ENCODE measurements at places on chromosomes 1 and 21.

DNA sequence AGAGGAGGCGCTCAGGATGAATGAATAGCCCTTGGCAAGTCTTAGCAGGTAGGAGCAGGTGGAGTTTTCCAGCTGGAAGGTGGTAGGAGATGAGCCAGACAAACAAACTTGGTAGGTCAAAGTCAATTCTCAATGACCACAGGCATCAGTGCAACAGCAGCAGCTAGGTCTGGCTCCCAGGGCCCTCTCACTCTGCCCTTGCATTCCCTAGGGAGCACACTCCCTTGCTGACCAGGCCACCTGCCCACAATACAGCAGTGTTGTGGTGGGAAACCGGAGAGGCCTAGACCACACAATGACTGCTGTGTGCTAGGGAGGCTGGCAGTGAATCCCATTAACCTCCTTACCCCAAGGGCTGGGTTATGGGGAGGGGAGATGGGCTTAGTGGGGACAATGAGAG lies 13.0 kb upstream of the PAQR6 start:
- no peak for DNase-seq

DNA sequence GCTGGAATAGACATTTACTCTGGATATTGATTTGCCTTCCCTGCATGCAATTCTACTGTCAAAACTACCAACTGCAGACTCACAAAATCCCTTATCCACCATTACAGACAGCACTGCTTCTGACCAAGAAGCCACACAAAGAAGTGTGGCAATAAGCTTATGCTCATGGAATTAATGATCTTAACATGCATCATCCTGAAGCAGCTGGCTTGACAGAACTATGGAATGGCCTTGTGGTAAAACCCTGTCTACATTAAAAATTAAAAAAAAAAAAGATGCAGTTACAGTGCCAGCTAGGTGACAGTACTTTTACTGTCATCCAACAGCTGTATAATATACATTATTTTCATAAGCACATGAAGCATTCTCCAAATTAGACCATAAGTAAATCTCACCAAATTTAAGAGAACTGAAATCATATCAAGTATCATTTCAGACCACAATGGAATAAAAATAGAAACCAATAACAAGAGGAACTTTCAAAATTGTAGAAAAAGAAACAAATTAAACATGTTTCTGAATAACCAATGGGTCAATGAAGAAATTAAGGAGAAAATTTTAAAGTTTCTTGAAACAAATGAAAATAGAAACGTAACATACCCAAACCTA lies 70.7 kb downstream of the SCMH1 start:
- DNase-seq = no peak

GRCh38 chr1:19088717-19089442 lies 121.2 kb downstream of the UBR4 start:
- no peak for DNase-seq

GRCh38 chr1:192448026-192448578 lies 127.5 kb upstream of the RGS1 start:
- no peak for DNase-seq

- DNase-seq = no peak
Measured at GRCh38 chr1:34460193-34460592, 283.5 kb downstream of the C1orf94 start.

DNA sequence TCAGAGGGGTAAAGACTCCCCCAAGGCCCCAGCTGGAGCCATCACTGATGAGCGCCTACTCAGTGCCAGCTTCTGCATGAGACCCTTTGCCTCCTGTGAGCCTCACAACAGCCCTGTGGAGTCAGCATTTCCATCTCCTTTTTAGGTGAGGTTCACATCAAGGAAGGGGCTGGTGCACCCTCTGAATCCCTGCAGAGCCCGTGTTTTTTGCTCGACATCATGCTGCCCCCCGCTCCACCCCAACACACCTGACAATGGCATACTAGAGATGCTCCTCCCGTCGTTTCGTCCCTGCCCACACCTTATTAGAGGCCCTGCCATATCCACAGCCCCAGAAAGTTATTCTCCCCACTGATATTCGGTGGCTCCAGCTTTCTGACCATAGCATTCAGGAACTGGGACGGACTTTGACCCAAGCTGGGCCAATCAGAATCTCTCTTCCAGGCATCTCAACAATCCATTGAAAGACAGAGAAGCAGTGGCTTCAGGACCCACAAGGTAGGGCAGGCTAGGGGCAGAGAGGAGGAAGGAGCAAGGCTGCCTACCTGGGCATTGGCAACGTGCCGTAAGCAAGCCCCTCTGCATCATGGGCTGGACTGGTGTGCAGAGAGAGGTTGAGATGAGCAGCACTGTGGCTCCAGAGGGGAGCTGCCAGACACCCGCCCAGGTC lies 32.7 kb downstream of the EPHA10 start:
- no peak for DNase-seq

GRCh38 chr1:225626698-225627097 lies 26.2 kb downstream of the ENAH start:
- no peak for DNase-seq

- DNase-seq = no peak
Measured at GRCh38 chr1:93680076-93680419, 1.6 kb downstream of the BCAR3 start.

GRCh38 chr1:3543076-3544039 lies 68.0 kb downstream of the MEGF6 start:
- DNase-seq = peak; percentile 81

DNA sequence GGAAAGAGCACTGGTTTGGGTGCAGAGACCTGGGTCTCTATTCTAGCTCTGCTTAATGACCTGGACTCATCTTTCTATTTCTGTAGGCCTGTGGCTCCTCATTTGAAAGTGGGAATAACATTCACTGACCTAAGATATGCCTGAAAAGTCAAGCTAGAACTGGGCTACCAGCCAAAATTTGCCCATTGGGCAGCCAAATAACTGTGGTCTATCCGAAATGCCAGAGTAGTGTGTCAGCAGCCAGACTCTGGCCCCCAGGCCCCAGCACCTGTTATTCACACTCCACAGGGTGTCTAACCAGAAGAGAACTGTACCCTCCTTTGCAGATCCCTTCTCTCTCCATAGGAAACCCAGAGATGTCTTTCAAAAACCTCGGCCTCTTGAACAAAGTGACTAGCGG lies 12.6 kb downstream of the DAB1 start:
- DNase-seq = no peak

DNA sequence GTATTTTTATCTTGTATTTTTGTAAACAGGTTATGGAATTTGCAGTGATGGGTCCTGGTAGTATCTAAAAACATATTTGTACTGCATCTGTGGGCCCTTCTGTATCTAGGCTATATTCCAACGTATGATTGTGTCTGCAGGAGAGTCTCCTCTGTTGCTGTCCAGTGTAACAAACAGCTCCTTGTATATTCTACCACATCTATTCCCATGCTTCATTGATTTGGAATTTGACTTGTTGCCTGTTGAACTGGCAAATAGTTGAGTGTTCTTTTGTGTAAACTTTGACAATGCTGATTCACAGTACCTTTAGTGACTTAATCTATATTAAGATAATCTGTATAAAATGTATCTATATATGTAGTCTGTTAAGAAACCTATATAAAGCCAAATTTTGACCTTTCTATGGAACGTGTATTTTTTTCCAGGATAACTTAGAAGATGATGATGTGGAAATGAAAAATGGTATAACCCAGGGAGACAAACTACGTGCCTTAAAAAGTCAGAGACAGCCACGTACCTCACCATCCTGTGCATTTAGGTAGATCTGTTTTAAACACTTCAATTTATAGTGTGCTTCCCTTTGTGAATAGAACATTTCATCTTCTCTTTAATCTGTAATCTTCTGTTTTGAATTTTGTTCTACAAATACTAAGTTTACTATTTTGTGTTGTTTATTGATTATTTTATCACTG lies 43.4 kb upstream of the GPR88 start:
- no peak for DNase-seq

GRCh38 chr1:53392460-53392859 lies 64.6 kb upstream of the LRP8 start:
- DNase-seq = no peak

- DNase-seq = no peak
Measured at GRCh38 chr1:205481629-205482151, 22.8 kb upstream of the CDK18 start.

GRCh38 chr21:29265690-29266479 lies 32.8 kb upstream of the BACH1 start:
- DNase-seq = no peak

GRCh38 chr1:170247751-170248521 lies 102.2 kb downstream of the NTMT2 start:
- DNase-seq = no peak

DNA sequence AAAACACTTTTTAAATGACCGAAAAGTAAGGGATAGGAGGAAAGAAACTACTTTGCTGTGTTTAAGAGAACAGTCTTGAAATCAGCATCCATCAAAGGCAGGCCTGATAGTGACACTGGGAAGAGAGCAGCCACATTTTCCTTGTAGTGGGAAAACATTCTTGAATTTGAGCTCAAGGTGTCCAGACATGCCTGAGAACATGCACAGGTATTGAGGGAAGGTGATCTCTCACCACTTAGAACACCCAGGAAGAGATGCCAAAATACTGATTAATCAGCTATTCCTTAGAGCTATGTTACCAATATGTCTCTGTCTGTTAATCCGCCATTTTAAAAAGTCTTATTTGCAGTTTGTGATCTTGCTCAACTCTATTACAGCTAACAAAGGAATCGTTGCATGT lies 25.9 kb downstream of the IL12RB2 start:
- DNase-seq = no peak

DNA sequence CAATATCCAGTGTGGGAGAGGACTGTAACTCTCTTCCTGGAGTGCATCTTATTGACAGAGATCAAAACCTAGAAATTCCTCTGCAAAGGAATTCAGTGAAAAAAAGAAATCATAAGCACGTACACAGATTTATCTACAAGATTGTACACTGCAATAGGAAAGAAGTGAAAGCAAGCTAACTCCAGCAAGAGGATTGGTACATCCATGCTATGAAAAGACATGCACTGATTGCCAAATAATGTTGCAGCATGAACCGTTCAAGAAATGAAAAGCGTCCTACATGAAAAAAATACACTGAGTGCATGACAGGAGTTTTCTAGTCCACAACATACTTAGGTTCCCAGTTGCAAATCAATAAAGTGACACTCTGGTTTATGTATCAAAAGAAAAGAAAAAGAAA lies 1.9 kb upstream of the MGST3 start:
- DNase-seq = no peak

DNA sequence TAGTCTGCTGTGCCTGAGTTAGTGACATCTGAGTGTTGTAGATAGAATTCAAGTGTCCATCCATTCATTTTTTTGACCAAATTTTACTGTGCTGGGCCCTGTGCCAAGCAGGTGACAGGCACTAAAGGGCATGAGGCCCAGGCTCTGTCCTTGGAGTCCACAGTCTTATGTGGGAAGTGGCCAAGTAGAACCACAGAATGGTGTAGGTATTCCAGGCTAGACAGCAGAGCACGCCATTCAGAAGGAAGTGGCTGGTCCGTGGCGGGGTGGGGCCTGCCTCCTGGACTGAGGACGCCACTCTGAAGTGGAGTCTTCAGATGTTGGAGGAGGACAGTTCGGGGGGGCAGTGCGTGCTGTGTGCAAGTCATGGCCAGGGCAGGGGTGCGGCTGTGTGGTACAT lies 68.9 kb upstream of the ACTL8 start:
- no peak for DNase-seq

DNA sequence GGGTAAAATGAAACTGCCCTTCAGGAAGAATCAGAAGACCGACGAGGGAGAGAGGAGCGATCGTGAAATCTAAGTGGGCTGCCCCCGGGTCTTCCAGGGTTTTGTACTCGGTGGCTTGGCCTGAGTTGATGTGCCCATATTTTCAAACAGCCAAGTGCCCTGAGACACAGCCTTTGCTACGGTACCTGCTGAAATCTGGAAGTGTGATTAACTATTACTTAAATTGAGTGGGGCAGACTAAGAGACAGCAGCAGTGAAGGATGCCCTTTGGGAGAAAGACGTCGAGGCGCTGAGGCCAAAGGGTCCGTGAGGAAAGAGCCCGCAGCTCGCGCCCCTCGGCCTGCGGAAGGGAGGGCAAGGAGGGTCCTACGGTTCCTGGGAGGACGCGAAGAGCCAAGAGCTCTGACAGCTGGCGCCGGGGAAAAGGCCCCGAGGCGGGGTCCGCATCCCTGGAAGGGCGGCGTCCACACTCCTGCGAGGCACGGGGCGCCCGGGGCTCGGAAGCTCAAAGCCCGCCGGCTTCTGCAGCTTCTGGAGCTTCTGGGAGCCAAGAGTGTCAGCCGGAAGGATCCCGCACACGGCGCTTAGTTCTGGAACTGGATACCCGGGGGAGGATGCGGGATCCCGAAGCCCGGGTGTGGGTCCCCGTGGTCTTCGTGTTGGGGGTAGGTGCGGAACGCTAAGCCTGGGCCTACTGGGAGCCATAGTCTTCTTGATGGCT lies 15.4 kb upstream of the RNU1-4 start:
- DNase-seq = no peak

DNA sequence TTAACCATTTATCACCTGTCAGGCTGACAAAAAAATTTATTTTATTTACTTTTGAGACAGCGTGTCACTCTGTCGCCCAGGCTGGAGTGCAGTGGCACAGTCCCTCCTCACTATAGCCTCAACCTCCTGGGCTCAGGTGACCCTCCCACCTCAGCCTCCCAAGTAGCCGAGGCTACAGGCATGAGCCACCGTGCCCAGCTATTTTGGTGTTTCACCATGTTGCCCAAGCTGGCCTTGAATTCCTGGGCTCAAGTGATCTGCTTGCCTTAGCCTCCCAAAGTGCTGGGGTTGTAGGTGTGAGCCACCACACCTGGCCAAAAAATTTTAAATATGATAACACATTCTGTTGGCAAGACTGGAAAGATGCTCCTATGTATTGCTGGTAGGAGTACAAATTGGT lies 11.1 kb downstream of the IPO9 start:
- DNase-seq = no peak

- DNase-seq = no peak
Measured at GRCh38 chr1:216005916-216006315, 417.3 kb downstream of the USH2A start.

GRCh38 chr1:96682056-96682455 lies 39.5 kb upstream of the PTBP2 start:
- DNase-seq = no peak

GRCh38 chr1:214124915-214125314 lies 137.1 kb downstream of the PROX1 start:
- DNase-seq = no peak

DNA sequence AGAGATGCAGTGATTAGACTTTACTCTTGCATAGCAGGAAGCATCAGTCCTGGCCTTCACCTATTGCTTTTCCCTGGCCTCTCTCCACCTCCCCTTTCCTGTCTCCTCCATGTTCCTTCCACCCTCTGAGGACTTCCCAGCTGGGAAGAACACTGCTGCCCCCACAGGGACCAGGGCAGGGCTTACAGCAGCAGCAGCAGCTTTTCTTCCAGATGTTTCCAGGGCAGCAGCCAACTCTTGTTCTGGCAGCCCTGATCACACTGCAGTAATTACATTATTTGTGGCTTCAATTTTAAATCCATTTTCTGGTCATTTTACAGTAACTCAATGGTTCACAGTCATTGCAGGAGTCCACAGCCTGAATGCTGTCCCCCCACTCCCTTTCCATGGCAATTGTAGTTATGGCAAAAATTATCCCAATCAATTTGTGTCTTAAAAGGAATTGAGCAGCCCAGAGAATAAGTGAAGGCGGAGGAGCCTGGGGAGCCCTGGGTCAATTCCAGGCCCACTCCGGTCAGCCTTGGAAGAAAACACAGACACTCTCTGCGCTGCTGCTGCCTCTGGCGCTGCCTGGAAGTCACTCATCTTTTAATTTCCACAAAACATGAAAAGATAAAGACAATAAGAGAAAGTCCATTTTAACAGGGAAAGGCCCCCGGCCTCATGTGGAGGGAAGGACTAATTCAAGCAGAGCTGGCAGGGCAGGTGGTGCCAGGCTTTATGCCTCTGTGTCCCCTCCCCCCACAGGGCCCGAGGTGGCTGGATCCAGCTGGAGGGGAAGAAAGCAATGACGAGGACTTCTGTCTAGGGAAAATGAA lies 148.6 kb downstream of the GRIK3 start:
- DNase-seq = no peak

All from thoracic aorta (tissue), 2 donors.